ENCODE measurements at places on chromosomes 13 and 19. TPM values are rescaled to one million over a fixed set of nuclear protein-coding genes. Genes with fewer than 3 reads are reported as not detected.
A peak's percentile ranks its signal among the peaks of the same experiment; 100 is the strongest.

GRCh38 chr13:99050983-99051488 lies 73.2 kb upstream of the DOCK9 start:
- H3K4me1 ChIP-seq, result peaks cover 7% of the 10 kb centered on the region
- no peaks in the 10 kb centered on the region for H3K27me3 ChIP-seq
- H3K4me3 ChIP-seq, result no peak overlapping the region
- H3K27ac ChIP-seq, result no peak overlapping the region
- no peak for DNase-seq

C13orf42 gene
- total RNA-seq, result not detected

- peaks cover 2% of the 10 kb centered on the region for H3K4me1 ChIP-seq
- H3K36me3 ChIP-seq, result no peaks in the 10 kb centered on the region
- H3K27me3 ChIP-seq, result peaks cover 77% of the 10 kb centered on the region
- H3K4me3 ChIP-seq, result no peak overlapping the region
Observed at GRCh38 chr13:112893570-112894422, 75.2 kb upstream of the MCF2L start.

DNA sequence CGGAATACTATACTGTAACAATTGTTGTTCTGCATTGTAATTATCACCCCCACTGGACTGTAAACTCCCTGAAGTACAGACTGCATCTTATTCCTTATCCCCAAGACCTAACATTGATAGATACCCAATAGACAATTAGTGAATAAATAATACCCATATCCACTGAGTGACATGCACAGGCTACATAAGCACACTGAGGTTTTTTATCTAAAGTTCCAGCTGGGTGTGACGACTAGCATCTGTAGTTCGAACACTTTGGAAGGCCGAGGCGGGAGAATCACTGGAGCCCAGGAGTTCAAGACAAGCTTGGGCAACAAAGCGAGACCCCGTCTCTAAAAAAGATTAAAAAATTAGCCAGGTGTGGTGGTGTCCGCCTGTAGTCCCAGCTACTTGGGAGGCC lies 2.5 kb downstream of the KPNA3 start:
- no peak for DNase-seq
- H3K27ac ChIP-seq, result no peak overlapping the region
- H3K36me3 ChIP-seq, result no peaks in the 10 kb centered on the region
- no peaks in the 10 kb centered on the region for H3K27me3 ChIP-seq
- no peak overlapping the region for H3K4me3 ChIP-seq

- no peak overlapping the region for H3K27ac ChIP-seq
- no peaks in the 10 kb centered on the region for H3K4me1 ChIP-seq
- DNase-seq, result no peak
- no peaks in the 10 kb centered on the region for H3K27me3 ChIP-seq
- H3K4me3 ChIP-seq, result peak overlapping the region; percentile 13
Observed at GRCh38 chr19:43983544-43983911, 460 bp upstream of the ZNF155 start.

DNA sequence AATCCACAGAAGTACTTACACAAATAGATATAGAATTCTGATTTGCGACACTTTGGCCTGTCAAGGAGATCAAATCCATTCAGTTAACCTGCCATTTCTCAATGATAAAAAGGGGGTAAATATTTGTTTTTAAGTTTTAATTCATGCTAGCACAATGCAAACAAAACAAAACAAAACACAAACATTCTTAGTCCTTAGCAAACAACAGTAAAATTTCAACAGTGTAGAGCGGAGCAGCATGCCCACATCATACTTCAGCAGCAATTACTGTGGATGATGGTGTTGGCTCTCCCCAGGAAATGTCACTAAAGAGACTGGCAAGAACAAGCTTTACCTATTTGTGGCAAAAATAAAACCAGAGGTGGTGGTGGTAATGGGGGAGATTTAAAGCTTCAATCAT lies 625.2 kb upstream of the PCDH20 start:
- no peak overlapping the region for H3K4me3 ChIP-seq
- no peaks in the 10 kb centered on the region for H3K27me3 ChIP-seq
- no peaks in the 10 kb centered on the region for H3K4me1 ChIP-seq
- DNase-seq, result no peak

DNA sequence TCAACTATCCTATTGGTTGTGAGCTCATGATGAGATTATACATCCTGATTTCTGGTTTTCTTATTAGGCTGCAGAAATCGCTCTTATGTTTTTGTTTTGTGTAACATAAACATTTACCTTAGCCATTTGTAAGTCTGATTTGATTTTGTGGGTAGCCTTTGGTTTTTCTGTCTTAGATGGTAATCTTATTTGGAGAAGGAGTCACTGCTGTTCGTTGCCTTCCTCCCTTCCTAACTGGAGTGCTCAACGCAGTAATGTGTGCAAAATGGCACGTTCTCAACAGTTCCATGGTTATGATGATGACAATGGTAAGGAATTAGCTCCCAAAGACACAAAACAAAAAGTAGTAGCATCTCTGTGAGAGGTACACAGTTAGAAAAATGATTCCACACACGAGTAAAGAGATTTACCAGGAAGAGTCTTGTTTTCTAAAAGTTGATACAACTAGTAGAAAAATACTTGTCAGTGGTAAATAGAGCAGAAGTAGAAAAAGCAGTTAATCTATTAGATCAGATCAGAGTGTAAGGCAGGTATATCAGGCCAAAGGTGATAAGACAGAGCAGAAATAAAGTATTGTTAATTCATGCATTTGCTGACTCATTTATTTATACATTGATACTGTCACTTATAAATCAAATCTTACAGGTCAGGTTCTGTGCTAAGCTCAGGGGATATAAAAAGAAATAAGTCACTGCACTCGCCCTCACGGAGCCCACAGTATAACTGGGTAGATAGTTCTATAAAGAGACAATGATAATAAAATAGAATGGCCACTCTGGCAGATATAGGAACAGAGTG lies 270.0 kb downstream of the NALCN start:
- H3K36me3 ChIP-seq, result no peaks in the 10 kb centered on the region
- no peak overlapping the region for H3K27ac ChIP-seq
- H3K4me1 ChIP-seq, result peaks cover 5% of the 10 kb centered on the region
- DNase-seq, result peak; percentile 19

GRCh38 chr13:39530916-39531315 lies 72.1 kb downstream of the LHFPL6 start:
- H3K4me1 ChIP-seq, result peaks cover 21% of the 10 kb centered on the region
- H3K36me3 ChIP-seq, result no peaks in the 10 kb centered on the region
- H3K4me3 ChIP-seq, result no peak overlapping the region
- H3K27me3 ChIP-seq, result no peaks in the 10 kb centered on the region

DNA sequence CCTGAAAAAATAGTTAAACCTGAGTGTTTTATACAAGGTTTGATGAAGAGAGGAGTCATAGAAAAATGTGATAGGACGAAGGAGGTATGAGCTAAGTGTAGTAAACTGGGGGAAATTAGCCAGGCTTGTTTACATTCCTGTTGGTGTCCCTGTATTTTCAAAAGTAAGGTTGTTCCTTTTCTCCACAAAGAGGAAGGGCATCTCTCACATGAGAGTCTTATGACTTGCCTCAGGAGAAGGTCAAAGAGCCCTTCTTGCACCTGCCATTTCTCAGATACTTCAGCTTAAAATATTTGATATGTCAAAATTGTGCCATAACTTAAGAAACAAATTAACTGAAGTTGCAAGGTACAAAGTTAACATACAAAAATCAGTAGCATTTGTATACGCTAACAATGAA lies 3.6 kb upstream of the N4BP2L2 start:
- no peak overlapping the region for H3K4me3 ChIP-seq
- peaks cover 2% of the 10 kb centered on the region for H3K27me3 ChIP-seq
- no peak for DNase-seq
- H3K36me3 ChIP-seq, result no peaks in the 10 kb centered on the region
- no peak overlapping the region for H3K27ac ChIP-seq

DNA sequence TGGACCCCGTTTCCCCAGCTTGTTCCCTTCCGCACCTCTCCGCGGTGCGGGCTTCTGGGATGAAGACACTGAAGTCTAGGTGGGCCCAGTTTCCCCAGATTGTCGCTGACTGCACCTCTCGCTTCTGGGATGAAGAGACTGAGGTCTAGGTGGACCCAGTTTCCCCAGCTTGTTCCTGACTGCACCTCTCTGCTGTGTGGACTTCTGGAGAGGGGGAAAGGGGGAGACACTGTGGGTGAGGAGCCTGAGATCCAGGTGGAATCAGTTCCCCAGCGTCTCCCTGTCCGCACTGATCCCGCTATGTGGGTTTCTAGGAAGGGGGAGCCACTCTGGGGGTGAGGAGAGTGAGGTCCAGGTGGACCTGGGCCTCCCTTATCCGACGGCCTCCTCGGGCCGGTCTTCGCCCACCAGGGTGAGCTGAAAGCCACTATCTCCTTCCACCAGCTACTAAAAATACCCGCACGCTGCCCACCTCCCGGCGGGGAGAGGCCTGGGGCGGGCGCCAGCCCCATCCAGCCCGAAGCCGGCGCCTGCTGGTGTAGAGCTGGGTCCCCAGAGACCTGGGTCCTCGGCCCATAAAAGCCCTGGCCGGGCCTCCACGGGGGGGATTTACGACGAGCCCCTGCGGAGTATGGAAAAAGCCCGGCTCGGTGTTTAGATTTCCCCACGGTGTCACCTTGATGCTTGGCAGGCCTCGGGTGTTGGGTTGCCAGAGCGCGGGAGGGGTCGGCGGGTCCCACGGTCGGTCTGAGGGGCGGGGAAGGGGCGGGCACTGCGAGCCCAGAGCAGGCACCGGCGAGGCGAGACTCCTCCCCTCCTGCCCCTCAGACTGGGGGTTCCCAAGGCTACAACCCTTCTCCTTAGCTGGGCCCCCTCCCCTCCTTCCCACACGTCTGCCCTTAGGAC lies 10.6 kb downstream of the FUT6 start:
- H3K4me1 ChIP-seq, result peaks cover 9% of the 10 kb centered on the region
- H3K36me3 ChIP-seq, result no peaks in the 10 kb centered on the region
- peak overlapping the region; percentile 58 for H3K27ac ChIP-seq
- H3K4me3 ChIP-seq, result peak overlapping the region; percentile 59
- no peak for DNase-seq
- H3K27me3 ChIP-seq, result no peaks in the 10 kb centered on the region

- no peaks in the 10 kb centered on the region for H3K4me1 ChIP-seq
- H3K4me3 ChIP-seq, result no peak overlapping the region
- no peaks in the 10 kb centered on the region for H3K36me3 ChIP-seq
- H3K27me3 ChIP-seq, result no peaks in the 10 kb centered on the region
- no peak overlapping the region for H3K27ac ChIP-seq
- DNase-seq, result no peak
Observed at GRCh38 chr13:47159853-47160550, 263.1 kb upstream of the HTR2A start.

- H3K27ac ChIP-seq, result no peak overlapping the region
- DNase-seq, result no peak
- no peaks in the 10 kb centered on the region for H3K4me1 ChIP-seq
- H3K36me3 ChIP-seq, result no peaks in the 10 kb centered on the region
Observed at GRCh38 chr13:75302071-75302698, 179.8 kb downstream of the TBC1D4 start.

DNA sequence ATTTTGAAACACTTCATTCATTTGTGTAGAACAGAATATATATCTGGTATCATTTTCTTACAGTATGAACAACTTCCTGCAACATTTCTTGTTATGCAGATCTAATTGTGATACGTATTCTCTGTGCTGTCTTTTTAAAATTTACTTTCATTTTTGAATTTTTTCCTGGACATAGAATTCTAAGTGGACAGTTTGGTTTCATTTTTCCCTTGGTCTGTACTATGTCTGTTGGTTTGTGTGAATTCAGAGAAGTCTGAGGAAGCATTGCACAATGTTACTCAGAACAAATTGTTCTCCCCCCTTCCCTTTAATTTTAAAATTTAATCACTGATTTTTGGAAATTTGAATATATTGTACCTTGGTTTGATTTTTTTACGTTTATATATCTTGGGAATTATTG lies 352.5 kb upstream of the PCDH20 start:
- H3K4me1 ChIP-seq, result no peaks in the 10 kb centered on the region
- H3K36me3 ChIP-seq, result no peaks in the 10 kb centered on the region
- no peaks in the 10 kb centered on the region for H3K27me3 ChIP-seq
- no peak for DNase-seq
- H3K4me3 ChIP-seq, result no peak overlapping the region

- H3K4me1 ChIP-seq, result no peaks in the 10 kb centered on the region
- no peak overlapping the region for H3K27ac ChIP-seq
- H3K27me3 ChIP-seq, result no peaks in the 10 kb centered on the region
- H3K4me3 ChIP-seq, result no peak overlapping the region
- peaks cover 30% of the 10 kb centered on the region for H3K36me3 ChIP-seq
Observed at GRCh38 chr13:95128045-95128643, 173.1 kb downstream of the ABCC4 start.

GRCh38 chr13:70107125-70107497 lies 515 bp upstream of the ATXN8OS start:
- no peak for DNase-seq
- no peak overlapping the region for H3K4me3 ChIP-seq
- H3K27me3 ChIP-seq, result no peaks in the 10 kb centered on the region
- H3K27ac ChIP-seq, result no peak overlapping the region

DNA sequence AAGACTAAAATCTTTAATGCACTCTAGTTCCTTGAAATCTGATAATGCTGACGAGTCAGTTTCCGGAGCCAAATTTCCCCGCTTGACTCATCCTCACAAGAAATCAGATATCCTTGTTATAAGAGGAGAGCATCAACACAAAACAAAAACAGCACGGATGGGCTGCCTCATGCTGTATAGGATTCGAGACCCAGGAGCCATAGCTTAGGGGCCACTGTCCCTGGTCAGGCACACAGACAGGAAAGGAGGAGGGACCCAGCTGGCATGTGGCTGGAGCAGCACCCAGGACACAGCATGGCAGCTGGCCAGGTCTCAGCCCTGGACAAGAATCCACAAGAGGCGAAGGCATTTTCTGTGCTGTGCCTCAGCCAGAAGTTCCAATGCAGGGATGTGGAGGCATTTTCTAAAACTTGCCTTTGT lies 110.2 kb upstream of the SPATA13 start:
- H3K4me3 ChIP-seq, result no peak overlapping the region
- no peaks in the 10 kb centered on the region for H3K27me3 ChIP-seq
- peaks cover 16% of the 10 kb centered on the region for H3K4me1 ChIP-seq

SRRM5 gene
- not detected for total RNA-seq

DNA sequence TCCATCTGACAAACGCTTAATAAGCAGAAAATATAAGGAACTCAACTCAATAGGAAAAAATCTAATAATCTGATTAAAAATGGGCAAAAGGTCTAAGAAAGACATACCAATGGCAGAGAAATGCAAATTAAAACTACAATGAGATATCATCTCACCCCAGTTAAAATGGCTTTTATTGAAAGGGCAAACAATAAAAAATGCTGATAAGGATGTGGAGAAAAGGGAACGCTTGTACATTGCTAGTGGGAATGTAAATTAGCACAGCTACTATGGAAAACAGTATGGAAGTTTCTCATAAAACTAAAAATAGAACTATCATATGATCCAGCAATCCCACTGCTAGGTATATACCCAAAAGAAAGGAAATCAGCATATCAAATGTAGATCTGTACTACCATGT lies 508.8 kb upstream of the GPC6 start:
- DNase-seq, result no peak
- no peaks in the 10 kb centered on the region for H3K36me3 ChIP-seq
- no peak overlapping the region for H3K4me3 ChIP-seq
- H3K4me1 ChIP-seq, result no peaks in the 10 kb centered on the region
- H3K27ac ChIP-seq, result no peak overlapping the region

- H3K27me3 ChIP-seq, result peaks cover 5% of the 10 kb centered on the region
- no peaks in the 10 kb centered on the region for H3K36me3 ChIP-seq
- H3K27ac ChIP-seq, result no peak overlapping the region
- DNase-seq, result no peak
Observed at GRCh38 chr13:21354721-21355120, 104.4 kb downstream of the ZDHHC20 start.

- peaks cover 69% of the 10 kb centered on the region for H3K36me3 ChIP-seq
- no peak overlapping the region for H3K4me3 ChIP-seq
- no peak for DNase-seq
- no peaks in the 10 kb centered on the region for H3K4me1 ChIP-seq
- no peak overlapping the region for H3K27ac ChIP-seq
- H3K27me3 ChIP-seq, result no peaks in the 10 kb centered on the region
Observed at GRCh38 chr19:55688422-55689218, 13.6 kb downstream of the EPN1 start.

All from IMR-90 (cell line).